ENCODE measurements at places on chromosomes 2 and 18. TPM values are rescaled to one million over a fixed set of nuclear protein-coding genes. Genes with fewer than 3 reads are reported as not detected.

The CREG2 gene
- 0.30 TPM for total RNA-seq

The ATP5MC3 gene
- total RNA-seq, result 138 TPM

The CHRNG gene
- total RNA-seq, result not detected

The POTEI gene
- 0.60 TPM for total RNA-seq

The SERPINB11 gene
- total RNA-seq, result not detected

The GFPT1 gene
- 18.8 TPM for total RNA-seq

The IL36G gene
- total RNA-seq, result not detected

The SP5 gene
- 1.9 TPM for total RNA-seq

DNA sequence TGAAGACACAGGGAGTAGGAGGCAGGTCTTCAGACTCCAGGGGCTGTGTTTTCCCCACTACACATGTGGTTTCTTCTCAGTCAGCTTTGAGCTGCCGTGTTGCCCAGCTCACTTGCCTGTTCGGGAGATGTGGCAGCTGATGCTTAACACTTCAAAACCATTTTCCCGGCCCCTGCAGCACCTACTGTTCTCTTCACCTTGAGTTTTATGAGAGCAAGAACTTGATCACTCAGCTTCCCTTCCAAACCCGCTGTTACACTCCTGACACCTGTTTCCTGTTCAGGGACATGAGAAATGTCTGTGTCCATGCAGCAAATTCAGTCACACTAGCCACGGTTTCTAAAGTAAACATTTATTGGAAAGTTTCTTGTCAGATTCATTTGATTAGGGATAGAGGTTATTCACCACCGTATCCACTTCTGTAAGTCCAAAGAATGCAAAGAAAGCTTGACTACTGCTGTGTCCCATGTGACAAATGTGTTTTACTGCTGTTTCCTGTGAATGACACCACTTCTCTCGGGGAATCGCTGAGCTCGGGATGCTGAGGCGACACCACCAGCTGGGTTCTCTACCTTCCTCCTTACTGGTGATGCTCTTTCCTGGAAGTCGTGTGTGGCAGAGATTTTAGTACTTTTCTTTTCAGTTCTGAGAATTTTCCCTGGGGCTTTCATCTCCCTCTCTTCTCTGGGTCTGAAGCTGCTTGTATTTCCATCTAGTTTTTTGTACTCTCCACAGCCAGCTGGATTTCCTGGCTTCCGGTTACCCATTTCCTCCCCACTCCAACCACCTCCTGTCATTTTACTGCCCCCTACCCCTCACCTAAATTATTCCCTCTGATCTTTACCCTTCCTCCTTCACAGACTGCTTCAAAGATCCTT, 91.7 kb downstream of the KLF7 start:
- no peaks in the 10 kb centered on the region for H3K36me3 ChIP-seq
- no peak overlapping the region for H3K4me3 ChIP-seq
- no peaks in the 10 kb centered on the region for H3K27me3 ChIP-seq

GRCh38 chr2:151729837-151730236, 4.4 kb downstream of the NEB start:
- H3K4me1 ChIP-seq, result no peaks in the 10 kb centered on the region
- H3K27ac ChIP-seq, result no peak overlapping the region
- H3K4me3 ChIP-seq, result no peak overlapping the region

- H3K4me1 ChIP-seq, result peaks cover 3% of the 10 kb centered on the region
- no peak overlapping the region for H3K4me3 ChIP-seq
- H3K27me3 ChIP-seq, result no peaks in the 10 kb centered on the region
- H3K36me3 ChIP-seq, result no peaks in the 10 kb centered on the region
- DNase-seq, result no peak
Observed at GRCh38 chr2:106342831-106343251, 125.4 kb downstream of the RGPD3 start.

DNA sequence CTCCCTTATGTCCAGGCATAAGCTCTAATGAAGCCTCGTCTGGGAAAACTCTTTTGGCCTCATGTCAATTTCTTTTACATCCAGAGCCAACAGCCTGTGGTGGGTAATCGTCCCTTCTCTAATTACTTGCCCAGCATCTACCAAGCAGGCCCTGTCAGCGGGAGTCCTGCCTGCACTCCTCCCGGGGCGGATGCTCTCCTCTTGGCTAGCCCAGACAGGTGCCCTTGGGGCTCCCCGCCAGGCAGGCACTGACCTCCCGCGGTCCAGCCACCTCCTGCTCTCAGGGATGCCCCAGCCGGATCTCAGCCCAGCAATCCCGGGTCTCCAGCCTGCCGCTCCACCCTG, 74.2 kb downstream of the NCAPH start:
- H3K4me3 ChIP-seq, result no peak overlapping the region
- no peak overlapping the region for H3K27ac ChIP-seq
- no peaks in the 10 kb centered on the region for H3K36me3 ChIP-seq

GRCh38 chr2:70905443-70906421, 30.0 kb upstream of the ATP6V1B1 start:
- no peak for DNase-seq
- no peaks in the 10 kb centered on the region for H3K36me3 ChIP-seq
- peaks cover 9% of the 10 kb centered on the region for H3K4me1 ChIP-seq
- no peak overlapping the region for H3K4me3 ChIP-seq
- H3K27ac ChIP-seq, result no peak overlapping the region

DNA sequence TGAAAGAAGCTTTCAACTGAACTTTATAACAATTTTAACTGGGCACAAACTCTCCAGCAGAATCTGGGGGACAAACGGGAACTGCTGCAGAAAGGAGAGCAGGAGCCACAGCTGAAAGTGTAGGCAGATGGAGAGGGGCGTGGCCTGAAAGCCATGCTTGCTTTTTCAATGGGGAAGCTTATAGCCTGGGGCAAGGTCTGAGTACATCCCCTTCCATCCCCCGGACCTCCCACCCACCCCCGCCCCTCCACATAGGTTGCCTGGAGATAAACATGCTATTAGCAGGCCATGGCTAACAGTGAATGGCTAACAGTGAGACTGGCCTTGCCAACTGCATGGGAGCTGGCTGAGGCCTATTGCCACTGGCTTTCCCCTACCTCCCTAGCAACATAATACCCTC, 317.9 kb upstream of the TANK start:
- no peaks in the 10 kb centered on the region for H3K27me3 ChIP-seq
- H3K4me3 ChIP-seq, result no peak overlapping the region
- H3K4me1 ChIP-seq, result no peaks in the 10 kb centered on the region
- no peaks in the 10 kb centered on the region for H3K36me3 ChIP-seq
- no peak overlapping the region for H3K27ac ChIP-seq

GRCh38 chr2:58195662-58196061, 45.5 kb downstream of the FANCL start:
- H3K36me3 ChIP-seq, result no peaks in the 10 kb centered on the region
- H3K4me3 ChIP-seq, result no peak overlapping the region
- H3K27ac ChIP-seq, result no peak overlapping the region
- H3K4me1 ChIP-seq, result no peaks in the 10 kb centered on the region

DNA sequence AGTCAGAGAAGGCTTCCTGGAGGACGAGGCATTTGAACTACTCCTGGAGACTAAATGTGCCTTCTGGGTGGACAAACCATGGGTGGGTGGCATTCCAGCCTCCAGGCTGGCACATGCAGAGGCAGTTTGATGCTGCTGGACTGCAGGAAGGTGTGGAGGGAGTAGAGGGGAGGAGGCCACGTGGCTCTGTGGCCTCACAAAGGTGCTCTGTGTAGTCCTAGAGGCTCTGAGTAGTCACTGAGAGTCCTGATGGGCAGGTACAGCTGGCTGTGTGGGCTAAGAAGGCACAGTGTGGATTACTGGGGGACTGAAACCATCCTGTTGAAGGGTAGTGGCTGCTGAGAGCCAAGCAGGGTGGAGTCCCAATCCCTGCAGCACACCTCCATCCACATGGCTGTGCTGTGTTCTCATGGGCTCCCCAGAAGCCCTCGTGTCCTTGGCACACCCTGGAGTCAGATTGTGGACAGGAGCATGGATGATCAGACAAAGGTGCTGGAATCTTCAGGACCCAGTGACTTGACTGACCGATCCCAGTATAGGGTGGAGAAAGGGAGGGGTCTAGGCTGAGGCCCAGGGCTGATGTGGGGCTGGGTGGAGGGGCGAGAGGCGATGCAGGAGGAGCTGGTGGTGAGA, 87.4 kb upstream of the HS6ST1 start:
- H3K4me3 ChIP-seq, result no peak overlapping the region
- H3K36me3 ChIP-seq, result no peaks in the 10 kb centered on the region
- no peak overlapping the region for H3K27ac ChIP-seq
- DNase-seq, result no peak

GRCh38 chr18:22778996-22779395, 154.1 kb upstream of the RBBP8 start:
- no peak overlapping the region for H3K27ac ChIP-seq
- no peaks in the 10 kb centered on the region for H3K27me3 ChIP-seq
- no peaks in the 10 kb centered on the region for H3K4me1 ChIP-seq
- DNase-seq, result no peak
- no peaks in the 10 kb centered on the region for H3K36me3 ChIP-seq
